ENCODE measurements at places on chromosomes 3 and 15.

GRCh38 chr3:133487204-133487603 is 86.3 kb upstream of the CDV3 start:
- no peak overlapping the region for H3K27ac ChIP-seq
- no peak for DNase-seq
- peaks cover 7% of the 10 kb centered on the region for H3K4me1 ChIP-seq
- H3K4me3 ChIP-seq: no peak overlapping the region

DNA sequence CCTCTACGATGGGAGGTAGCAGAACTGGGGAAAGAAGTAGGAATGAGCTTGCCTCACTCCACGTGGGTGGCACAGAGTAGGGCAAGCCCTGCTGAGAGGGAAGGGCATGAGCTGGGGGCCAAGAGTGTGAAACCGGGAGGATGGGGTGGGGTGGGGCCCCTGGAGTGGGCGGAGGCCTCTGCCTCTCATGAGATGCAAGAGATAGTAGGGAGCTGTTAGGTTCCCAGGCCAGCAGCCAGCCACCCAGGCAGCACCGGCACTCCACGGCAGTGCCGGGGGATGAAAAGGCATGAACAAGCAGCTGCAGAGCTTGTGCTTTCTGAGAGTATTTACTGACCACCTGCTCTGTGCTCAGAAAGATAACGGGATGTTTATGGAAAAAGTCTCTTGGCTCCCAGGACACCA is 24.4 kb upstream of the PLA2G4E start:
- H3K27ac ChIP-seq: no peak overlapping the region
- H3K27me3 ChIP-seq: no peaks in the 10 kb centered on the region
- no peaks in the 10 kb centered on the region for H3K36me3 ChIP-seq
- H3K4me3 ChIP-seq: no peak overlapping the region
- no peak for DNase-seq

DNA sequence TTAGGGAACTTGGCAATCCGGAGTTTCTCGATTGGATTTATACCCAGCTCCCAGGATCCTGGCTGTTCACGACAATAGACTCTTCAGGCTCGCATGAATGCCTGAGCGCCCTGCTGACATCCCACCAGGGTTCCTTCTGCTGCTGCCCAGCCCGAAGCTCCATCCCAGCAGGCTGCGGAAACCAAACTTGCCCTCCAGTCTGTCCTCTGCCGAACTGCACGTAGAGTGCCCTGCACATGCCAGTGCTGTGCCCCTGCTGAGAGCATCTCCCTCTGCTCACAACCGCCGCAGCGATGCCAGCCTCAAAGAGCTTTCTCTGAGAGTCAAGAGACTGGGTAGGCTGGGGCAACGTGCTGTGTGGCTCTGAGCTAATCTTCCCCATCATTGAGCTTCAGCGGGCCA is 6.9 kb downstream of the ADAMTS7 start:
- H3K27ac ChIP-seq: no peak overlapping the region
- no peaks in the 10 kb centered on the region for H3K4me1 ChIP-seq
- no peak for DNase-seq
- no peak overlapping the region for H3K4me3 ChIP-seq
- H3K27me3 ChIP-seq: peaks cover 10% of the 10 kb centered on the region

DNA sequence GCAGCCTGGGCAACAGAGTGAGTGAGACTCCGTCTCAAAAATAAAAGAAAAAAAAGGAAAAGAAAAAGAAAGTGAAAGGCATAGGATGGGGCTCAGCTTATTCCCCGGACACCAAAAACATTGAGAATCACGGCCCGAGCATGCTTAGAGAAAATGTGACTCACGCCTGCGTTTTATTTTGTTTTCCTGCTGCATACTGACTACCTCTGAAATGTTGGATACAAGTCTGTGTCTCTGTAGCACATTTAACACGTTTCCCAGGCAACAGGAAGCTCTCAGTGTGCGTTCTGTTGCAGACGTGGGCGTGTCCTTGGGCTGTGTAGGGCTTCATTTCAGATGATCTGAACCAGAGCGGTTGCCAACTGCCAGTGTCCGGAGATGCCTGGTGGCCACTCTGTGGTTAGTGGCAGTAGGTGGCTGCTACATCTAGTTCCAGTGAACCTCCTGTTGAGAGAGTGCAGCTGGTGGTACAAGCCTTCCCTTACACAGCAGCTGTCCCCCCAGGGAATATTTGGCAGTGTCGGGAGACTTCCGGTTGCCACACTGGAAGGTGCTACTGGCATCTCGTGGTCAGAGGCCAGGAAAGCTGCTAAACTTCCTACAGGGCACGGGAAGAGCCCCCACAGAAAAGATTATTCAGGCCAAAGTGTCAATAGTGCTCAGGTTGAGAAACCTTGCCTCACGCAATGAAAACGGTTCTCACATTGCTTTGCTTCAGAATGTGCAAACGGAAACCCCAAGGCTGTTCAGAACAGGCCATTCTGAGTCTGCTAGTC is 3.0 kb downstream of the SLC51A start:
- no peak overlapping the region for H3K4me3 ChIP-seq
- peak; percentile 26 for DNase-seq
- H3K27ac ChIP-seq: peak overlapping the region; percentile 6
- H3K36me3 ChIP-seq: no peaks in the 10 kb centered on the region
- H3K27me3 ChIP-seq: peaks cover 22% of the 10 kb centered on the region

GRCh38 chr3:160667452-160667851 is 9.5 kb upstream of the ARL14 start:
- H3K36me3 ChIP-seq: no peaks in the 10 kb centered on the region
- H3K4me1 ChIP-seq: peaks cover 13% of the 10 kb centered on the region
- no peaks in the 10 kb centered on the region for H3K27me3 ChIP-seq
- no peak overlapping the region for H3K4me3 ChIP-seq
- peak; percentile 13 for DNase-seq
- no peak overlapping the region for H3K27ac ChIP-seq

- no peak overlapping the region for H3K27ac ChIP-seq
- no peaks in the 10 kb centered on the region for H3K27me3 ChIP-seq
- peaks cover 4% of the 10 kb centered on the region for H3K4me1 ChIP-seq
- H3K4me3 ChIP-seq: no peak overlapping the region
- H3K36me3 ChIP-seq: no peaks in the 10 kb centered on the region
Observed at GRCh38 chr3:161559177-161559998, 62.8 kb downstream of the OTOL1 start.

GRCh38 chr15:52016316-52016715 is 2.7 kb upstream of the MAPK6 start:
- H3K4me3 ChIP-seq: no peak overlapping the region
- H3K27ac ChIP-seq: no peak overlapping the region
- no peaks in the 10 kb centered on the region for H3K27me3 ChIP-seq
- no peak for DNase-seq

DNA sequence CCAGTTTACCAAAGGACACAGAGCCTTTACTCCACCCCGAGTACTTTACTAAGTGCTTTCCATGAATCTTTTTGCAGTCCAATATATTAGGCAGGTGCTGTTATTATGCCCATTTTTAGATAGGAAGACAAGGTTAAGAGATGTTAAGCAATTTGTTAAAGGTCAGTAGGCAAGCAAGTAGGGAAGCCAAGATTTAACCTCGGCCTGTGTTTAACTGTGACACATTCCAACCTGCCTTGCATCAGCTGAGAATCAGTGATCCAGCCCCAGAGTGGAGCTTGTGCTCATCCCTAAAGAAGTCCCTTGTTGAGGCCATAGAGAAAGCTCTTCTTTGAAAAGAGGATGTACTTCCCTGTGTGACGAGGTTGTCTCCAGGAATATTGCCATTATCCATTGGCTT is 51.3 kb upstream of the C15orf61 start:
- no peaks in the 10 kb centered on the region for H3K36me3 ChIP-seq
- H3K4me1 ChIP-seq: peaks cover 34% of the 10 kb centered on the region
- H3K27me3 ChIP-seq: no peaks in the 10 kb centered on the region
- H3K4me3 ChIP-seq: no peak overlapping the region

DNA sequence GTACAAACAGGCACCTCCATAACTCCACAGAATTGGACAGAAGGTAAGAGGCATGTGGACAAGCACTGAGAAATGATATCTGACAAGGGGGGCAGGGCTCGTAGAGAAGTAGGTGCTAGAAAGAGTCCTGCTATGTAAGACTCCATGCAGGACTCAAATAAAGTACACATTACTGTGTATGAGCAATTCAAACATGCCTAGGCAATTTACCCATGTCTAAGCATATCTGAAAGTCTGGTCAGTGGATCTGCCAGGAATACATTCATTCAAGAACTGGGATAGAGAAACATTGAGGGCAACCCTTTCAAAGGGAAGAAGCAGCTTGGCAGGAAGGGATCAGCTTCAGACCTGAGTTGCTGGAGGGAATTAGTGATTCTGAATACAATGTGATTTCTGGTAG is 174.1 kb upstream of the MCTP2 start:
- no peaks in the 10 kb centered on the region for H3K36me3 ChIP-seq
- H3K4me3 ChIP-seq: no peak overlapping the region
- peak; percentile 5 for DNase-seq

DNA sequence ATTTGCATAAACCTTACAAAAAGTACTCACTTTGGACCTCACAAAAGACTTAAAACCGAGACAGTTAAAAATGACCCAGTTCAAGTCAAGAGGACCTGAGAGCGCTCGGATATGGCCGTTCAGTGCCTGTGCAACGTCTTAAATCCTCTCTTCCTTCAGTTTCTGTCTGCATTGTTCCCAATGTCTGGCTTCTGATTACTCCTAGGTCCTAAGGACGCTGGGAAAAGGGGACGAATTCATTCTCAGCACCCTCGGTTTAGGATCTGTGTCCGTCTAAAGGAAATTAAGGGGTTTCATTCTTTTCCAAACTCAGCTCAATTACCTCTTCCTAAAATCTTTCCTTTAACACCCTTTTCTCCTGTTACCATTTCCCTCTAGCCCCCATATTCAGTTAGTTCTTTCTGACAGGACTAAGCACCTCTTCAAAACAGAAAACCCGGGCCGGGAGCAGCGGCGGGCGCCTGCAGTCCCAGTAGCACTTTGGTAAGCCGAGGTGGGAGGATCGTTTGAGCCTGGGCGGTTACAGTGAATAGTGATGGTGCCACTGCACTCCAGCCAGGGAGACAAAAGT is 970 bp downstream of the DPPA4 start:
- DNase-seq: no peak
- H3K36me3 ChIP-seq: no peaks in the 10 kb centered on the region
- H3K27me3 ChIP-seq: no peaks in the 10 kb centered on the region
- no peak overlapping the region for H3K4me3 ChIP-seq
- no peaks in the 10 kb centered on the region for H3K4me1 ChIP-seq

DNA sequence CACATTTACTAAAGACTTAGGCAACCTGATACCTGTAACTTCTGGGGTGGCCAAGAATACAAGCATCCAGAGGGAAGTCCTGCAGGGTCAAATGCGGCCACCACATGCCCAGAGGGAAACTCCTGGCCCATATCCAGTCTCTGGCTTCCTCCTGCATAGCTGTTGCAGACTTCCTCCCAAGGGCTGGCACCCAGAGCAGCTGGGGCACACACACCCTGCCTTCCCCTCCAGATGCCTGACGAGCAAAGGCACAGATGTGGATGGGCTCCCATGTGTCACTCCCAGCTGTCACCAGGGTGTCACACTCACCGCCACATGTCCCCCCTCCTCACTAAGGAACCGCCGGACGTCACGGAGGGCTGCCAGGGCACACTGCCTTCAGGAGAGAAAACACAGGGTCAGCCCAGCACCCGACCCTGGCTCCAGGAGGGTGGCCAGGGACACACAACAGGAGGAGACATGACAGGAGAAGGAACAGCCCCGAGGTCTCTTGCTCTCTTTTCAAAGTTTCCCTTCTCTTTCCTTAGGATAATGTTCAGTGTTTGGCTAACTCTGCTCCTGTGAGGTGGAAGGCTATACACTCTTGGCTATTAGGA is 13.2 kb downstream of the PFKFB4 start:
- H3K4me3 ChIP-seq: no peak overlapping the region
- H3K36me3 ChIP-seq: peaks cover 28% of the 10 kb centered on the region
- no peak for DNase-seq
- no peaks in the 10 kb centered on the region for H3K4me1 ChIP-seq
- H3K27me3 ChIP-seq: no peaks in the 10 kb centered on the region
- no peak overlapping the region for H3K27ac ChIP-seq

- peaks cover 40% of the 10 kb centered on the region for H3K4me1 ChIP-seq
- H3K27me3 ChIP-seq: no peaks in the 10 kb centered on the region
- H3K36me3 ChIP-seq: no peaks in the 10 kb centered on the region
- no peak for DNase-seq
- H3K4me3 ChIP-seq: no peak overlapping the region
Observed at GRCh38 chr3:57792198-57792597, 36.1 kb downstream of the SLMAP start.

DNA sequence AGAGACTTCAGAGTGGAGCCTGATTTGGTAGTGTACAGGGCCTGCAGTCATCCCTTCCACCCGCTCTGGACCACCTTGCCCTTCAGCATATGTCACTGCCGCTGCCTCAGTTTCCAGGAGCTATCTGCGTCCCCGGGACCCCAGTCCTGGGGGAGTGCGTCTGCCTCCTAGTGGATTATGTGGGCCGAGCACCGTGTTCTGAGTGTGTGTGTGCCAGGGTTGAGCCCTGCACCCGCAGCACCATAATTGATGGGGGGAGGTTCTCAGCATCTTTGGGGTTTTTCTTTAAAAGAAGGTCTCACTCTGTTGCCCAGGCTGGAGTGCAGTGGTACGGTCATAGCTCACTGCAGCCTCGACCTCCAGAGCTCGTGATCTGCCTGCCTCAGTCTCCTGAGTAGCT is 33.6 kb downstream of the CD276 start:
- no peak overlapping the region for H3K4me3 ChIP-seq
- H3K4me1 ChIP-seq: no peaks in the 10 kb centered on the region
- peaks cover 7% of the 10 kb centered on the region for H3K27me3 ChIP-seq
- H3K27ac ChIP-seq: no peak overlapping the region

DNA sequence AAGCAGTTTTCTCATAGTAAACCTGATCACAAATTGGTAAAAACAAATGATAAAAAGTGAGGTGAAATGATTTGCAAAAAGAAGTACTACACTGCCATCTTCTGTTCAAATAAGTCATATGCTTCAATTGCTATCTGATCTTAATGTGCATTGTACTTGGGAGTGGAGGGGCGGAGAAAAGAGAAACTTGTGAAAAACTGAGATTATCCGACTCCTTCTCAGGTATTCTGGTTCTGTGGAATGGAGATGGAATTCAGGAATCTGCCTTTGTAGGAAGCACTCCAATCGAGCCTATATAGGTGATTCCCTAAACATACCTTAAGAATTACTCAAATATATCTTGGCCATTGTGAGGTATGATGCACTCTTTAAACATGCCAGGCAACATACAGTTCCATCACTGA is 180.6 kb downstream of the CHL1 start:
- peak; percentile 53 for DNase-seq
- H3K27ac ChIP-seq: no peak overlapping the region
- peaks cover 4% of the 10 kb centered on the region for H3K4me1 ChIP-seq
- H3K36me3 ChIP-seq: no peaks in the 10 kb centered on the region
- no peak overlapping the region for H3K4me3 ChIP-seq
- H3K27me3 ChIP-seq: no peaks in the 10 kb centered on the region

DNA sequence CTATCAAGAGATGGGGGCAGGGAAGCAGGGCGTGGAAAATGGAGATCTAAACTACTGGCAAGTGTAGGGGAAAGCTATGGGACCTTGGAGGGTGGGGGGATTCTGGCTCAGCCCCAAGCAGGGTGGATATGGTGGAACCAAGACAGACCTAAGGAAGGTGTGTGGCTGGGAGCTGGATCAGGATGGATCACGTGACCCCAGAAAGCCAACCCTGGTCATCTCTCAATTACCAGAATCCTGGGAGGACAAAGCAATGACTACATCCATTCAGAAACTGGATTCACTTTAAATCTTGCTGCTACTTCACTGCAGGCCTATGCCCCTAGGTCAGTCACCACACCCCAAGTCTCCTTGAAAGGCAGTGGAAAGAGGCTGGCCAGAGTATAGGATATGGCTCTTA is 68.4 kb downstream of the WHAMM start:
- no peak overlapping the region for H3K4me3 ChIP-seq
- no peak for DNase-seq
- no peaks in the 10 kb centered on the region for H3K36me3 ChIP-seq
- peaks cover 3% of the 10 kb centered on the region for H3K4me1 ChIP-seq

- DNase-seq: no peak
- no peaks in the 10 kb centered on the region for H3K27me3 ChIP-seq
- no peaks in the 10 kb centered on the region for H3K4me1 ChIP-seq
- no peak overlapping the region for H3K27ac ChIP-seq
- H3K4me3 ChIP-seq: no peak overlapping the region
Observed at GRCh38 chr3:14678015-14678503, 3.1 kb downstream of the C3orf20 start.

All from keratinocyte (primary cell).